ENCODE measurements at places on chromosomes 6 and 20.
A peak's percentile ranks its signal among the peaks of the same experiment; 100 is the strongest.

DNA sequence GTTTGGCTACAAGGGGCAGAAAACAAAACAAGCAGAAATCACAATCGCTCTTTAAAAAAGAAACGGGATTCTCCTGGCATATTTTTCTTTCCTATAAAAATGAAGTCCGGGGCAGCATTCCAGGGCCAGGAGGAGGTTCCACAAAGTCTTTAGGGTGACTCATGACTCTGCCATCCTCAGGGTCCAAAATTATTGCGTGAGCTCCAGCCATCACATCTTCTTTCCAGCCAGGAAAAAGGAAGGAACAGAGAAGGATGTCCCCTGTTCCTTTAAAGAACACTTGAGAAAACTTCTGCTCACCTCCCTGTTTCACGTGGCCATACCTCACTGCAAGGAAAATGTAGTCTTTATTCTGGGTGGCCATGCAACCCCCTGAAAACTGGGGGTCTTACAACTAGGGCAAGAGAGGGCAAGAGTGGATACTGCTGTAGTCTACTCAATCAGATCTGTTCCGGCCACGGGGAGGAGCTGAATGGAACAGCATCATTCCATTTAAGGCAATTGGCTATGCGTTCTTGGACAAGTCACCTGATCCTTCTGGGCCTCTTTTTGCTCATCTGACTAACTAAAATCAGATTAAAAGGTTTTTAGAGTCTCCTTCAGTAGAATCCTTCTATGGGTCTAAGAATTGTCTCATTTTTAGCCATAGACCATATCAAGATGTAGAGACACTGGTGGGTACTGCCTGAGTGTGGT lies 49.4 kb downstream of the CTCFL start:
- peaks cover 53% of the 10 kb centered on the region for H3K27me3 ChIP-seq
- H3K4me3 ChIP-seq, result no peak overlapping the region
- H3K27ac ChIP-seq, result no peak overlapping the region
- peaks cover 9% of the 10 kb centered on the region for H3K4me1 ChIP-seq
- H3K36me3 ChIP-seq, result no peaks in the 10 kb centered on the region
- no peak for DNase-seq

DNA sequence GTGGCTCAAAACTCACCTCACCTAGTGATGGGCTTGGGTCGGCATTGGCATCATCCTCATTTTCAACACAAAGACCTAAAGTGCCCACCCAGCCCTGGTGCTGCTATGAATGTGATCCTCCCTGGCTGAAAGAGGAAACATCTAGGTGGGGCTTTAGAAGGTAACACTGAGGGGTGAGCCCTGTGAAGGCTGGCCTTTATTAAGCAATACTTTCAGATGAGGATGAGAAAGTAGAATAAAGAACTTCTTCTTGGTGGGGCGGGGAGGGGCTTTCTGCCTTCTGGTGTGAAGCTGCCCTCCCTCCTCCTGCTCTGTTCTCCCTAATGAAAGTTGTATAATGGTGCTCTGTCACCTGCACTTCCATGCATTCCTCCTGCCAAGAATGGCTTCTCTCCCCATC lies 133.0 kb upstream of the TRAF3IP2 start:
- H3K4me3 ChIP-seq, result no peak overlapping the region
- H3K4me1 ChIP-seq, result no peaks in the 10 kb centered on the region
- H3K27ac ChIP-seq, result no peak overlapping the region

DNA sequence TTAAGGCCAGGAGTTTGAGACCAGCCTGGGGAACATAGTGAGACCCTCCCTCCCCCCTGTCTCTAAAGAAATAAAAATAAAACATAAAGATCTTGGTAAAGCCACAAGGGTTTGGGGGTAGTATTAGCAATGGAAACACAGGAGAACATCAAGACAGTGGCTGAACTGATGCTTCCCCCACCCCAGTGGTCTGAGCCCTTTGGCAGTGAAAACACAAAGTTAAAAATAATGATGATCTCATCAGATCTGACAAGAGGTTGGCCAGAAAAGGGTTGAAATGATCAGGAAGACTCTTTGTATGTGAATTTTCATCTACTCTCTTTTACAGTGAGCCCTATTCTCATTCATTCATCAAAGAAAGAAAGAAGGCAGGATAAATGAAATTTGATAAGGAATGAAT lies 93.7 kb downstream of the KCNB1 start:
- no peaks in the 10 kb centered on the region for H3K4me1 ChIP-seq
- H3K27me3 ChIP-seq, result peaks cover 23% of the 10 kb centered on the region
- no peak for DNase-seq
- no peaks in the 10 kb centered on the region for H3K36me3 ChIP-seq

DNA sequence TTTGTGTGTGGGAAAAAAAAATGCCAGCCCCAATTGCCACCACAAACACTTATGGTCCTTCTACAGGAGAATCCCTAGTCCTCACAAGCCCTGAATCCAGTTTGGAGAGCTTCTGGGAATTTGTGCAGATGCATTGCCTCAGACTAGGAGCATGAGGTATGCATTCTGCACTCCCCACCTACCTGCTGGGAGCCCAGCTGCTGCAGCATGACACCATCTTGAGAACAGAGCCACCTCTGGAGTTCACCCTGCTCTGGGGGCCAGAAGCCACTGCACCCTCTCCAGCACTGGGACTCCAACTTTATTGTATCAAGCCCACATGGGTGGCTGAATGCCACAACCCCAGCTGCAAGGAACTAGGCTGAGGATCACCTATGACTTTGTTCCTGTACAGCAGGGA lies 568.5 kb upstream of the ID4 start:
- no peaks in the 10 kb centered on the region for H3K27me3 ChIP-seq
- no peaks in the 10 kb centered on the region for H3K36me3 ChIP-seq
- no peak overlapping the region for H3K27ac ChIP-seq
- H3K4me3 ChIP-seq, result no peak overlapping the region
- no peaks in the 10 kb centered on the region for H3K4me1 ChIP-seq

DNA sequence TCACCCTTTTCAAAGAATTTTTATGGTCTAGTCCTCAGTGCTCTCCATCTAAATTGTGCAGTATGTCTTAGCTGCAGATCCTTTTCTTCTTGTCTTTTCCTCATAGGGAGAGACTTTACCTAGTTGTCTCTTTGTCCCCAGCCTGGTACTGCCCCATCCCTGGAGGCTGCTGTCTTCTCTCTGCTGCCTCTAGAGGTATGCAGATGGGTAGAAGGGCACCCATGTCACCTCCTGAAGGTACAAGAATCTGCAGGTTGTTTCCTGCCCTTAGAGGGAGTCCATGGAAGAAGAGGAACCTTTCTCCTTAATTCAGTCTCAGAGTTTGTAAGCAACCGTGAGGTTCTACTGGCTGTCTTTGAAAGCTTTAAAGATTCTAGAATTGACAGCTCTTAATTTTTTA lies 39.1 kb downstream of the MCM8 start:
- H3K27ac ChIP-seq, result no peak overlapping the region
- DNase-seq, result no peak
- H3K36me3 ChIP-seq, result peaks cover 97% of the 10 kb centered on the region
- no peaks in the 10 kb centered on the region for H3K4me1 ChIP-seq
- no peaks in the 10 kb centered on the region for H3K27me3 ChIP-seq

GRCh38 chr6:5782783-5783547 lies 223.8 kb downstream of the NRN1 start:
- peaks cover 12% of the 10 kb centered on the region for H3K4me1 ChIP-seq
- H3K27ac ChIP-seq, result no peak overlapping the region
- no peaks in the 10 kb centered on the region for H3K27me3 ChIP-seq
- no peak overlapping the region for H3K4me3 ChIP-seq

- no peaks in the 10 kb centered on the region for H3K27me3 ChIP-seq
- no peak for DNase-seq
- H3K27ac ChIP-seq, result no peak overlapping the region
- no peak overlapping the region for H3K4me3 ChIP-seq
Observed at GRCh38 chr6:36169023-36170007, 27.2 kb upstream of the BRPF3 start.

GRCh38 chr20:15166744-15167143 lies 829.3 kb upstream of the FLRT3 start:
- H3K27ac ChIP-seq, result no peak overlapping the region
- H3K4me3 ChIP-seq, result no peak overlapping the region
- H3K4me1 ChIP-seq, result peaks cover 21% of the 10 kb centered on the region
- no peak for DNase-seq
- no peaks in the 10 kb centered on the region for H3K27me3 ChIP-seq

DNA sequence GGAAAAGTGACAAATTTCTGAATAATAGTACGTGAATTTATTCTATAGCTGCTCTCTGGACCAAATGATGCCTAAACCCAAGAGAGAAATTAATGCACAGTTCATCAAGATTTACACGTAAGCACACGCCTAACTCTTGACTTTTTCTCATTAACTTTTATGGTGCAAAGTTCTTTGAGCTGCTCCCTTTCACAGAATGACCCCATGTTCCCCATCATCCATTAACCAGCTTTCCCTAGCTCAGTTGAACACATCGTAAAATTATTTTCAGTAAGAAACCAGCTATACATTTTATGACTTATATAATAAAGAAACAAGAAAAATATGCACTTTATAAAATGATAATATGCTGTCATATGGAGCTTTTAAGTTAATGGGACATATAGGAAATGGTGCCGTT lies 54.3 kb downstream of the ID4 start:
- no peaks in the 10 kb centered on the region for H3K36me3 ChIP-seq
- no peaks in the 10 kb centered on the region for H3K27me3 ChIP-seq

- H3K36me3 ChIP-seq, result no peaks in the 10 kb centered on the region
- H3K4me3 ChIP-seq, result no peak overlapping the region
- no peaks in the 10 kb centered on the region for H3K27me3 ChIP-seq
- no peak overlapping the region for H3K27ac ChIP-seq
- DNase-seq, result no peak
Observed at GRCh38 chr6:12312736-12313135, 22.6 kb downstream of the EDN1 start.

DNA sequence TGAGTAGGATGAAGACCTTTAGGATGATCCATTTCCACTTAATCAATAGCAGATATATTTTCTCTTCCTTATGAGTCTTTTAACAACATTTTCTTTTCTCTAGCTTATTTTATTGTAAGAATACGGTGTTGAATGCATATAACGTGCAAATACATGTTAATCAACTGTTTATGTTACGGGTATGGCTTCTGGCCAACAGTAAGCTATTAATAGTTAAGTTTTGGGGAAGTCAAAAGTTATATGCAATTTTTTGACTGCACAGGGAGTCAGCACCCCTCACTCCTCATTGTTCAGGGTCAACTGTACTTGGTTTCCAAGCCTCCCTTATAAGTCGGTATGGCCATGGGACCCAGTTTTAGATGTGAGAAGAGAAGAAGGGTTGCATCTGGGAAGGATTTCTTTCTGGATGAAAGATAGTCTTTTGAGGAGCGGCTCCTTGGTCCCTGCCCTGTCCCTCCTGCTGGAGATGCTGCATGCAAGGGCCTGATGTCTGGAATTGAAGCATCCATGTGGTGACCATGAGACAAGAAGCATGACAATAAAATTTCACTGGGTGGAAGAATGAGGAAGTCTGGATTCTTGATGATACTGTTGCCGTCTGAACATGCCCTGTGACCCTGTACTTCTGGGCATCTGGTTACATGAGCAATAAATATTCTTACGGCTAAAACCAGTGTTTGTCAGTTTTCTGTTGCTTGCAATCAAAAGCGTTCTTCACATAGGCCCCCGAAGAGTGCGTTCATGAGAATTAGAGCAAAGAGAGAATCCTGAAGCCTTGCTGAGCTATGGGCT lies 194.7 kb upstream of the PMEPA1 start:
- DNase-seq, result no peak
- no peaks in the 10 kb centered on the region for H3K4me1 ChIP-seq

GRCh38 chr20:1125277-1125676 lies 6.9 kb downstream of the PSMF1 start:
- H3K36me3 ChIP-seq, result peaks cover 88% of the 10 kb centered on the region
- no peaks in the 10 kb centered on the region for H3K27me3 ChIP-seq
- DNase-seq, result no peak
- H3K4me1 ChIP-seq, result peaks cover 33% of the 10 kb centered on the region

DNA sequence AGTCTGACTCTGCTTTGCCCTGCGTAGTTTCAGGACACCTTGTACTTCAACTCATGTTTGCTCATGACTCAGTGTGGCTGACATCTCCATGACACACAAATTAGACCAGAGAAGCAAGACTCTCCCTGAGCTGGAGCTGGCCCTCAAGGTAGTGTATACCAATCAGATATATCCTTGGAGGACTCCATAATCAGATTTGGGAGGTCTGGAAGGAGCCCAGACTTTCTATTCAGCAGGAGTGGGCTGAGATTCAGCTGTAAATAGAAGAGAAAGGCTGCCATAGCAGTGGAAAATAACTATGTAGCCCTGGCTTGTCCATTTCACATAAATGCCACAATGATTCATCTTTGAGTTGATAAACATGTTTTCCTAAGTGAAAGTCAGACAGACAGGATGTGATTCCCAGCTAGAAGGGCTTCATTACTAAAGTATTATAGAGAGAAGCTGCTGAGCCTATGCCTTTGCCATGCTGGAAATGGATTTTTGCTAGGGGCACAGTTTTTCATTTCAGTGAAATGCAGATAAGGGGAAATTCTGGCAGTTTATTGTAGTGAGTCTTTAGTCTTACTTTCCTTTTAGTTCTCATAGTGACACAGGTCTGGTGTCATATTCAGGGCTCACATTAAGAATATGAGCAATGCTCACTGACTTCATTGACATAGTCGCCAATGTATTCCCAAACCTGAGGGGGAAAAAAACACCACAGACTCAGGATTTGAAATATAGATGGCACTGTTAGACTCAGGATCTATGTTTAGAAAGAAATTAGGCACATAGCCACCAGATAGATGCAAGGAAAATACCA lies 95.3 kb downstream of the CLVS2 start:
- H3K27ac ChIP-seq, result 0 out of 2 replicates have a peak overlapping the region, but pooled peaks have one; percentile 15
- no peaks in the 10 kb centered on the region for H3K4me1 ChIP-seq
- no peak for DNase-seq
- no peaks in the 10 kb centered on the region for H3K27me3 ChIP-seq
- H3K36me3 ChIP-seq, result no peaks in the 10 kb centered on the region

- DNase-seq, result no peak
- H3K27ac ChIP-seq, result no peak overlapping the region
- H3K36me3 ChIP-seq, result no peaks in the 10 kb centered on the region
- H3K27me3 ChIP-seq, result peaks cover 23% of the 10 kb centered on the region
Observed at GRCh38 chr20:59809630-59810448, 123.6 kb downstream of the SYCP2 start.

DNA sequence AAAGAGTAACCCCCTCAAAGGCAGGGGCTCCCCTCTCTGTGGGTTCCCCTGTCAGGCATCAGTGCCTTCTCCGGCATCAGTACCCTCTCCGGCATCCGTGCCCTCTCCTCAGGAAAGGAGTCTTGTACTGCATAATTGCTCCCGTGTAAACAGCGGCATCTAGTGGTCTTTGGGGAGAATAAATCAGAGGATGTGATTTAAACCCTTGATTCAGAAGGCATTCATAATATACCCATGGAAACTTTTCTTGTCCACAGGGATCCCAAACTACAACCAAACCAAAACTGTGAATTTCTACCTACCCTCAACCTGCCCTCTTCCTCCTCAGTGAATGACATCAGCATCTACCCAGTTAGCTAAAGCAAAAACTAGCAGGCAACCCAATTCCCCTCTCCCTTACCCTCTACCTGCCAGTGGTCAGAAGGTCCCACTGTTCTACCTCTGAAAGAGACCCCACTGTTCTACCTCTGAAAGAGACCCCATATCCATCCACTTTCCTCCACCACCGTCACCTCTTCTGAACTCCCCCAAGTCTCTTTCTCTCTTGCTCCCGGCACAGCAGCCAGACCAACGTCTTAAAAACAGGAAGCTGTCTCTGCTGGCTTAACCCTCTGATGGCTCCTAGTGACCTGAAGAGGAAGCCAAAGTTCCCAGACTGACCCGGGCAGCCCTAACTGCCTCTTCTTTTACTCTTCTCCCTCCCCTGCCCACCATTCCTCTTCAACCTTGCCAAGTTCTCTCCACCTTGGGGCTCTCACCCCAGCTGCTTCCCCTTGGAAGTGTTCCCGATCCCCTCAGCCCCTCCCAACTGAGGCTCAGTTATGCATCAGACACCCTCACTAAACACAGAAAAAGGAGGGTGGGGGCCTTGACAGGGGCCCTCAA lies 27.2 kb downstream of the UBE2V1 start:
- no peaks in the 10 kb centered on the region for H3K27me3 ChIP-seq
- H3K4me3 ChIP-seq, result no peak overlapping the region
- no peaks in the 10 kb centered on the region for H3K4me1 ChIP-seq
- peaks cover 55% of the 10 kb centered on the region for H3K36me3 ChIP-seq
- no peak overlapping the region for H3K27ac ChIP-seq
